ENCODE measurements at places on chromosomes 4 and X. TPM values are rescaled to one million over a fixed set of nuclear protein-coding genes. Genes with fewer than 3 reads are reported as not detected.
A peak's percentile ranks its signal among the peaks of the same experiment; 100 is the strongest.

DNA sequence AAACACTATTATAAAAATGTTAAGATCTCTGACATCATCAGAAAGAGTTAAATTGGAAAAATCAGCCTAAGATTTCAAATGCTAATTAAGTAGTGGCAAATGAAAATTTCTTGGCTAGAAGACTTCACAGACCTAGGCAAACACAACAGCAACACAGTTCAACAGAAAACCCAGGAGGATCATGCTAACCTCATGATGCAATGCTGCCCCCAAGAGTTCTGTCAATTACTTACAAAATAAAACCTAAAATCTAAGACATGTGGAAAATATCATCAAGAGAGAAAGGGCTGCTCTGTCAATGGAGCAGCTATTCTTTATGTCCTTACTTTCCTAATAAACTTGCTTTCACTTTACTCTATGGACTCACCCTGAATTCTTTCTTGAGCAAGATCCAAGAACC is 21.0 kb downstream of the S100G start:
- peaks cover 6% of the 10 kb centered on the region for H3K27me3 ChIP-seq
- H3K4me3 ChIP-seq, result no peak overlapping the region
- no peak overlapping the region for H3K27ac ChIP-seq
- H3K4me1 ChIP-seq, result no peaks in the 10 kb centered on the region
- H3K36me3 ChIP-seq, result no peaks in the 10 kb centered on the region

DNA sequence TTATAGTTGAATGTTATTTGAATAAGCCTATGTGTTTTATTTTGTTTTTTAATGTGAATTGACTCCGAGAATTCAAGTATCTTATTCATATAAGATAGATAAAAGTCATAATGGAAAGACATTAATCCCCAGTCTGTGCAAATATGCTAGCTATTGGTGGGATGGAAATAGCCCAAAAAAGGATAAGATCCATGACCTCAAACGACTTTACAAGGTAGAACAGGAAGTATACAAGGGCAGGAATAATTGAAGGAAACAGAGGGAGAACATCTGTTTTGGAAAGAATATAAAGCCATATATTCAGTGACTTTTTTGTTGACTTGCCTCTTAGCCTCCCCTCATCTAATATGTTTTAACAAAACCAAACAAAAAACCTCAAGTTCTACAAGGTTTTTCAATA is 9.0 kb downstream of the ABCE1 start:
- no peaks in the 10 kb centered on the region for H3K4me1 ChIP-seq
- H3K27me3 ChIP-seq, result no peaks in the 10 kb centered on the region
- no peak overlapping the region for H3K4me3 ChIP-seq
- H3K27ac ChIP-seq, result no peak overlapping the region

DNA sequence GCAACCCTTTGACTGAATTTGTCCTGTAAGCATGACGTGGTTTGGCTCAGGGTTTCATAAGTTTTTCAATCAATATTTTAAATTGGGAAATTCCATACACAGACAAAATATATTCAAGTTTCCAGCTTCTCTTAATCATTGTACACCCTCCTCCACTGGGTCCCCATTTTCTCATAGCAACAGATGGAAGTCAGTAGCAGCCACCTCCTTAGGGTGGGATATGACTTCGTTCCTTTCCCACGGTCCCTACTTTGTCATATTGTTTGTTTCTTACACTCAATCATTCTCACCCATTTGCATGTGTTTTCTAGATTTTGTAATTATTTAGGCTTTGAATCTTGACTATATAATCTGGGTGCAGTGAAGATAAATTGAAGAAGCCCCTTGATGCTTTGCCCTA is 664.5 kb upstream of the IGFBP7 start:
- H3K27ac ChIP-seq, result no peak overlapping the region
- no peak overlapping the region for H3K4me3 ChIP-seq
- no peaks in the 10 kb centered on the region for H3K27me3 ChIP-seq
- no peak for DNase-seq

- H3K27me3 ChIP-seq, result no peaks in the 10 kb centered on the region
- DNase-seq, result no peak
- H3K36me3 ChIP-seq, result no peaks in the 10 kb centered on the region
- no peak overlapping the region for H3K4me3 ChIP-seq
- H3K27ac ChIP-seq, result no peak overlapping the region
- H3K4me1 ChIP-seq, result no peaks in the 10 kb centered on the region
These were observed 67.1 kb downstream of the PGRMC2 start for GRCh38 chr4:128220286-128221235.

CCSER1 gene
- total RNA-seq, result 13.4 TPM

GYPA gene
- not detected for total RNA-seq

BRS3 gene
- total RNA-seq, result not detected

RBM47 gene
- 281 TPM for total RNA-seq

ZGRF1 gene
- total RNA-seq, result 11.4 TPM

SPINK2 gene
- not detected for total RNA-seq

GAGE1 gene
- not detected for total RNA-seq

DNA sequence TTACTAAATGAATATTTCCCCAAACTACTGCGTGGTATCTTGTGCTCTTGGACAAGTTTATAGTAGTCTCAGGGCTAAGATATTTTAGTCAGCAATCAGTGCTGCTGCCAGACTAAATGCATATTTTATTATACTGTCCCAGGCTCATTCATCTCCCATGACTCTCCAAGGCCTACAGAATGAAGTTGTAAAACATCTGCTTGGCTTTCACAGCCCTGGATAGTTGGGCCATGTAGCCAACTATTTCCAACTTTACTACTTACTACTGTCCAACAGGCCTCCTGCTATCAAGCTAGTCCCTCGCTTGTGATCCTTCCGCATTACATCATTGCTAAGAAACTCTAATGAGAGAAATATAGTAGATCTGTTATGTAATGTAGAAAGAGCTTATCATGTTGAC is 31.4 kb downstream of the MAGEB16 start:
- no peak overlapping the region for H3K4me3 ChIP-seq
- H3K4me1 ChIP-seq, result no peaks in the 10 kb centered on the region
- H3K27ac ChIP-seq, result no peak overlapping the region
- no peak for DNase-seq

DNA sequence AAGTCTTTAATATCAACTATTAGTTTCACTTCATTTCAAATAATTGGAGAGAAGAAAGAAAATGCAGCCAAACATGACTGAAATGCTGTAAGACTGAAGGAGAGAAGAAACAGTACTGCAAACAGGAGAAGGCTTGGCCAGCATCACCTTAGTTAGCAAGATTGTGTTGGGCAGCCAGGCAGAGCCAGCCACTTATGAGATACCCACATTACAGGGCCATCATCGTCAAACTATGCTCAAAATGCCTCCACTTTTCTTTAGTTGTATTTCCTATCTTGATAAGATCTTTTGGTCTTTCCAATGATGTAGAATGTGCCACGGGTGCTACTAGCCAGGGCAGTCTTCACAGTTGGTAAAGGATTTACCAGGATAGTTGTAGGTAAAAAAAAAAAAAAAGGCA is 10.9 kb upstream of the IRF2 start:
- no peaks in the 10 kb centered on the region for H3K36me3 ChIP-seq
- H3K4me1 ChIP-seq, result no peaks in the 10 kb centered on the region
- no peak overlapping the region for H3K27ac ChIP-seq
- H3K4me3 ChIP-seq, result no peak overlapping the region
- DNase-seq, result no peak

- H3K4me1 ChIP-seq, result peaks cover 5% of the 10 kb centered on the region
- no peaks in the 10 kb centered on the region for H3K27me3 ChIP-seq
- no peaks in the 10 kb centered on the region for H3K36me3 ChIP-seq
- DNase-seq, result no peak
These were observed 37.5 kb upstream of the ABCG2 start for GRCh38 chr4:88196013-88196365.

GRCh38 chr4:177505171-177505615 is 63.0 kb upstream of the AGA start:
- no peak for DNase-seq
- H3K4me1 ChIP-seq, result no peaks in the 10 kb centered on the region

CYBB gene
- total RNA-seq, result 18.6 TPM

GATA1 gene
- total RNA-seq, result 0.77 TPM

CCDC160 gene
- not detected for total RNA-seq

- H3K4me1 ChIP-seq, result no peaks in the 10 kb centered on the region
- no peak overlapping the region for H3K4me3 ChIP-seq
- H3K27me3 ChIP-seq, result no peaks in the 10 kb centered on the region
- no peak for DNase-seq
These were observed 23.8 kb upstream of the NSG1 start for GRCh38 chr4:4362991-4363697.

GRCh38 chr4:52142816-52143215 is 91.7 kb downstream of the SPATA18 start:
- H3K27me3 ChIP-seq, result no peaks in the 10 kb centered on the region
- no peak overlapping the region for H3K27ac ChIP-seq
- no peak for DNase-seq

DNA sequence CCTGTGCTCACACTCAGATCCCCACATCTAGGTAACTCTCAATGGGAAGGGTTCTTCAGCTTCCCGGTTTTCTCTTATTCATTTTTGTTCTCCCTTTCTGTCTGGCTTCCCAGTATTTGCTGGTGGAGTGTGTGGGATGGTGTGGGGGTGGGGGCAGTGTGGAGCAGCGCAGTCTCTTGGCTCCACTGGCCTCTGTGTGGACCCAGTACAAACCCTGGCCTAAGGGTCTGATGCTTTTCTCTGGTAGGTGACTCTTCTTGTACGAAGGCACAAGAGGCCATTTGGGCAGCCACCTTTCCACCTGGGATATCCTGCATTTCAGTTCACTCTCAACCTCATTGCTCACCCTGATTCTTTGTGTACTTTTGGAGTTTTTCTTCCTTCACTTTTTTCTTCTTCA is 71.3 kb downstream of the NBDY start:
- DNase-seq, result peak; percentile 14
- H3K27me3 ChIP-seq, result no peaks in the 10 kb centered on the region
- no peaks in the 10 kb centered on the region for H3K36me3 ChIP-seq
- H3K4me1 ChIP-seq, result no peaks in the 10 kb centered on the region
- no peak overlapping the region for H3K27ac ChIP-seq
- no peak overlapping the region for H3K4me3 ChIP-seq

GRCh38 chr4:15077969-15078368 is 75.7 kb downstream of the CPEB2 start:
- H3K4me3 ChIP-seq, result no peak overlapping the region
- DNase-seq, result no peak
- no peaks in the 10 kb centered on the region for H3K27me3 ChIP-seq
- H3K36me3 ChIP-seq, result no peaks in the 10 kb centered on the region

GRCh38 chrX:153673428-153674218 is at the start of gene PNCK:
Gene PNCK (minus strand): TSS chrX:153673813. CDS start chrX:153673076, 737 bp downstream.
- H3K4me3 ChIP-seq, result no peak within 1 kb of the TSS
- no peaks in the 10 kb centered on the region for H3K4me1 ChIP-seq
- no peaks in the 10 kb centered on the region for H3K36me3 ChIP-seq

RBM46 gene
- not detected for total RNA-seq

DNA sequence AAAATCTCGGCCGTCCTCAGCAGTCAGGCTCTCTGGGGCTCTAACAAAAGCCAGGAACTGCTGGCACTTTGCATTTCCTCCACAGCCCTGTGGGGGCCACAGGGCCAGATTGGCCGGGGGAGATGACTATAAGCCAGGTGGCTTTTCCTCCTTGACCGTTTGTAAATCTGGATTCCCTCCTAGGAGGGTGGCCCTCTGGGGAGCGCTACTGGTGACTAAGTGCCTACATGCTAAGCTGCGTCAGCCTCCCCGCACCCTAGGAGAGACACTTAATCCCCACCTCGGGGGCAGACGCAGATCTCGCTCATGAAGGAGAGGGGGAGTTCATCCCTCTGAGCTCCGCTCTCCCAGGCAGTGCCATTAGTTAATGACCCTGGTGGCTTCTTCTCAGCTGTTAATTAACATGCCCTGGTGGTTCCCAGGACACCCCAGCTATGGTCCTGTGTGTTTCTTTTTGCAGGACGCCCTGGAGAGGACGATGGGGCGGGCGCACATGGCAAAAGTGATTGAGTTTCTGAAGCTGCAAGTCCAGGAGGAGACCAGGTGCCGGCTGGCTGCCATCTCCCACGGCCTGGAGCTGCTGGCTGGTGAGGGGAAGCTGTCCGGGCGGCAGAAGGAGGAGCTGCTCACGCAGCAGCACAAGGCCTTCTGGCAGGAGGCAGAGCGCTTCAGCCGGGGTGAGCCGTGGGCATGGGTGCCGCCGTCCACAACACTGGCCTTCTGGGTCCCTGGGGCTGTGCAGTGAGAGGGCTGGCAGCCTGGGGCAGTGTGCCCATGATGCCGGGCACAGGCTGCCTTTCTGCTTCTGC is 41.6 kb downstream of the EVC start:
- no peaks in the 10 kb centered on the region for H3K27me3 ChIP-seq
- H3K27ac ChIP-seq, result no peak overlapping the region
- no peak overlapping the region for H3K4me3 ChIP-seq
- DNase-seq, result peak; percentile 7
- no peaks in the 10 kb centered on the region for H3K4me1 ChIP-seq
- H3K36me3 ChIP-seq, result no peaks in the 10 kb centered on the region

DNA sequence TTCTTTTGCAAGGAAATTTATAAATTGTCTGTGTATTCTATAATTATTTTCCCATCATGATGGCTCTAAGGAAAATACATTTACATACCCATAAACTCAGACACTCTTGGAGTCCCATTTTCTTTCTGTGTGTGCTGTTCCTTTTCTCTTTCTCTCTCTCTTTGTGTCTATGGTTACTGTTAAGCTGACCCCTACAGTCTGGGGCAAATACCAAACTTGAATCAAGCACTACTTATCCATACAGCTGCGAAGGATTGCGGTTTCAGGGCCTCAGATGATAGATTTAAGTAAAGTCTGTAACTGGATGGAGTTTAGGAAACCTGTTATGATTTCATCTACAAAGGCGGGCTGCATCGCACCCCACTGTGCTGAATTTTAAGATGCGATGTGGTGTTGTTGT is 150.2 kb downstream of the SHROOM3 start:
- H3K4me1 ChIP-seq, result peaks cover 3% of the 10 kb centered on the region
- DNase-seq, result no peak
- peak overlapping the region; percentile 34 for H3K4me3 ChIP-seq
- H3K27me3 ChIP-seq, result no peaks in the 10 kb centered on the region

DNA sequence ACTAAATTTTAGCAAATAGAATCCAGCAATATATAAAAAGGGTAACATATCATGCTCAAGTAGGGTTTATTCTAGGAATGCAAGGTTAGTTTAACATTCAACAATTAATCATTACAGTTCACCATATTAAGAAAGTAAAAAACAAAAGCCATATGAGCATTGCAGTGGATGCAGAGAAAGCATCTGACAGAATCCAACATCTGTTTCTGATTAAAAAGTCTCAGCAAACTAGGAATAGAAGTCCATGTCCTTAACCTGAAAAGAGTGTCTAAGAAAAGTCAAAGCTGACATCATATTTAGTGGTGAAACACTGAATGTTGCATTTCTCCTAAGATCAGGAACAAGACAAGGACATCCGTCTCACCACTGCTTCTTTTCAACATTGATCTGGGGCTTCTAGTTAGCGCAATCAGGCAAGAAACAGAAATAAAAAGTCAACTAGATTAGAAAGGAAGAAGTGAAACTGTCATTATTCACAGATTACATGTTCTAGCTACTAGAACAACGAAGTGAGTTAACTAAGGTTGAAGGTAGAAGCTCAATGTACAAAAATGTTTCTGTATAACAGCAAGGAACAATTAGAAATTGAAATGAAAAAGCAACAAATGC is 49.3 kb downstream of the MRPL1 start:
- no peak overlapping the region for H3K4me3 ChIP-seq
- H3K27me3 ChIP-seq, result no peaks in the 10 kb centered on the region
